Pulmonary artery endothelial cell (primary cell): ENCODE measurements at places on chromosomes 16 and 17. TPM values are rescaled to one million over a fixed set of nuclear protein-coding genes. Genes with fewer than 3 reads are reported as not detected.
A peak's percentile ranks its signal among the peaks of the same experiment; 100 is the strongest.

The TAT gene
- not detected in 2 replicates for total RNA-seq

DNA sequence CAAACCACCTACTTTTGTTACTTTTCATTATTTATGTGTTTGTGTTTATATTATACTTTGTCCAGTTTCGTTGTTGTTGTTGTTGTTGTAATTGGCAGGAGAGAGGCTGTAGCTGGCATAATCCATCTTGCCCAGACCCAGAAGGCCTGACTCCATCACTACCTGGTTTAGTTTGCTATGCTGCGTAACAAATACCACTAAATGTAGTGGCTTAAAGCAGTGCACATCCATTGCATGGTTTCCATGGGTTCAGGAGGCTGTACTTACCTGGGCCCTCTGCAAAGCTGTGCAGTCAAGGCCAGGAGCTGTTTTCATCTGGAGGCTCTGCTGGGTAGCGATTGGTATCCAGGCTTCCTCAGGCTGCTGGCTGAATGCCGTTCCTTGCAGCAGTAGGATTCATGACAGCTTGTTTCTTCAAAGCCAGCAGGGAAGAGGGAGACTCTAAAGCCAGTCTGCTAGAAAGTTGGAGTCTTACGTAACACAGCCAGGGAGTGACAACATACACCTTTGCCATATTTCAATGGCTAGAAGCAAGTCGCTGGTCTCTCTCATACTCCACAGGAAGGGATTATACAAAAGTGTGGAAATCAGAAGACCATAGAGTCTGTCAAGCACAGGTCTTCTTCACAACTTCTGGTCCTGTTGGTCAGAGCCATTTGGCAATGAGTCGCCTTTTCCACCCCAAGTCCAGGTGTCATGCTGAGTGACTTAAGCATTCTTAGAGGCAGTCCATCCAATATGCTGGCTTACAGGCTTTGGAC is 41.1 kb downstream of the TNRC6C start:
- no peak for DNase-seq

DNA sequence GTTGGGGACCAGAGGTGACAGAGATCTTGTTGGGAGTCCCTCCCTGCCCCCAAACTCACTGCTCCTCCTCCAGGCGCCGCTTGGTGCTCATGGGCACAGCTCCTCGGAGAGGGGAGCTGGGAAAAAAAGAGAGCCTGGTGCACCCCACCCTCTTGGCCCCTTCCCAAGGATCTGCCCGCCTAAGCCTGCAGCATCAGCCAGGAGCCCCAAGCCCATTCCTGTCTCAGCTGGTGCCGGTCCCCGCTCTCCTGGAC is 400 bp downstream of the HCFC1R1 start:
- no peak for DNase-seq

DNA sequence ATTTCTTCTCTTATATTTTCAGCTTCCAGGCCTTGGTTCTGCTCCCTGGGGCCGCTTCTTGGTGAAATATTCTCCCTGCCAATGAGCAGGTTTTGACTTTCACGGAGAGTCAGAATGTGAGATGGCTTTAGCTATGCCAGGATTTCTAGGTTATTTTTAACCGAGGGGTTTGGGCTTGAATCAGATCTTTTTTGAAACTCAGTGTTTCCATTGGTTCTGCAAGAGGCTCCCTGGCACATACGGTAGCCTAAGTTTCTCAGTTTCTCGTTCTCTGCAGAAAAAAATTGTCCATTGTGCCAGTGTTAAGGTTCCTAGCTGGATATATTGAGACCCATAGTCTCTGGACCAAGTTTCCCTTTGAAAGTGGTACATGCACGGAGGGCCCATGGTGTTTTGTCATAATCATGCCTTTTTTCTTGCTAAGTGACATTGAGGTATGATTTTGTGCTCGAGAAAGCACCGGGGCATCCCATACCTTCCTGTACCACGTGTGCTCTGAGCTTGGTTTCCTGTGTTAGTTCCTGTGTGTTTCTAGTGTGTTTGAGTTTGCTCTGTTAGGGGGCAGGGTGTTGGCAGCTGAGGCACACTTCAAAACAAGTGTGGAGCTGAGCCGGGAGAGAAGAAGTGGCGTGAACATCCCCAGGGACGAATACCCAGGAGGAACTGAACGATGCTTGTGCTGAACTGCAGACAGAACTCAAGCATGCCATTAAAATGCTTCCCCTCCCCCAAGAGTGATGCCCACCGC is 127.2 kb downstream of the HS3ST3B1 start:
- DNase-seq: no peak

DNA sequence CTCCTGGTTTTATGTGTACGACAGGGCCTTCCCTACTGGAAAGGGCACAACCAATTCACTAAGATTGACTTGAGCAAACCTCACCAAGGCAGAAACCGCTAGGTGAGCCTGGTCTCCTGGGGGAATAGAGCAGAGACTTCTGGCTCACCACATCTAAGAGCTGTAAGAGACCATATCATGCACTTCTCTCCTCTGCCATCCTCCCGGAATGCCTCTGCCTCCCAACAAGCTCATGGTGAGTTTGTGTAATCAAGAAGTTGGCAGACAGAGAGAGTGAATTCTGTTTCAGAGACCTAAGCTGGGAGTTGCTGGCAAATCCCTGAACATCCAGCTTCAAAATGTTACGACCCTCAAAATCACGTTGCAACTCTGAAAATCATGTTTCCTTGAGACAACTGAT is 154.8 kb downstream of the SLC39A11 start:
- DNase-seq: no peak

The CA7 gene
- total RNA-seq: not detected in 2 replicates

The C17orf67 gene
- total RNA-seq: 1.3 and 1.4 TPM in 2 replicates

DNA sequence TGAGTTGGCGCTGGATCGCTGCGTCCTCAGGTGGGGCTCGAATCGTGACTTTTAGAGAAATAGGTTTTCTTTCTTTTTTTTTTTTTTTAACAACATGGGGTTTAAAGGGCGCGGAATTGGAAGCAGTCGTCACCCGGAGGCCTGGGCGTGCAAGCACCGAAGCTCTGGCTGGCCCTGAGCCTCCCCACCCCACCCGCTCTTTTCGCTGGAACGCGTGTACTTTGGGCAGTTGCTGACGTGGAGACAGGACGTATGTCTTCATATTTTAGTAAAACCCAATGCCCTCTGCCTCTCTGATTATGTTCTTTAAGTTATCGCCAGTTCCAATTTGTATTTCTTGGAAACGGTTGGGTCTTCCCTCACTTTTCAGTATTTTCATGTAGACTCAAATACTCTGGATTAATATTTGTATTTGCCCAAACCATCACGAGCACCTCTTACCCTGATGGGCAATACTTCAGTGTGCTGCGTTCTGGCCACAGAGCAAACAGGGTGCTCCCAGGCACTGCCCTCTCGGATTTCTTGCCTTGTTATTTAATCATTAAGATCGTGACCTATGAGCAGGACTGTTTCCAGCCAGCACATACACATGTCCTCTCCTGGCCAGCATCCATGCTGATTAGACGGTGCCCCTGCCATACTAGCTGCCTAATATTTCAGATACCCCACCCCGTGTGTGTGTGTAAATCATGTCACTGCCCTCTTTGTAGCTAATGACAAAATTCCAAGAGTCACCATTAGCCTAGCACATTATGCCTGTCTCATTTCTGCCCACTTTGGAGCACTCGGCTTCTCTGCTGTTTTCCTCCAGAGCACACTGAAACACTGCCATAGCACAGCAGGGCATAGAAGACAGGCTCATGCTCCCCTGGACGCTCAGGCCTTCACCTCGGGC is 805 bp upstream of the C16orf95 start:
- no peak for DNase-seq

- DNase-seq: peak; percentile 33
Observed at GRCh38 chr16:2033057-2033908, 6.6 kb downstream of the NHERF2 start.

GRCh38 chr16:17606460-17606859 is 135.7 kb upstream of the XYLT1 start:
- no peak for DNase-seq

DNA sequence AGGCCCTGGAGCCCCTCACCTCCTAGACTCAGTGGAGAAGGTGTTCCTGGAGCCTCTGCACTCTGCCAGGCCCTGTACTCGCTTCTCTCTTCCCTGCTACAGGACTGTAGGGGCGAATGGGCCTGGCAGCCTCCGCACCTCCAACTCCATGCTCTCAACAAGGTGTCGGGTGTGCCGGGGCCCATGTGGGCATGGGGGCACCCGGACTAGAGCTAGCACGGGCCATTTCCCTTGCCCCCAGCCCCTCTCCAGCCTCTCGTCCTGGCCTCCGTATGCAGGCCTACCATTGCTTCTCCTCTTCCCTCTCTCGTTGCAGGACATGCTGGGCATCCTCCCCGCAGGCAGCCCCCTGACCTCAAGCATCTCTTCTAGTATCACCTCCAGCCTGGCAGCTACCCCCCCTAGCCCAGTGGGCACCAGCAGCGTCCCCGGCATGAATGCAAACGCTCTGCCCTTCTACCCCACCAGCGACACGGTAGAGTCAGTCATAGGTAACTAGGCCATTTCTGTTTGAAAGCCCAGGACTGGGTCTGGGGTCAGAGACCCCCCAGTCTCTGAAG is 25.8 kb downstream of the UNC13D start:
- no peak for DNase-seq
